ENCODE measurements at places on chromosomes 2 and 18. TPM values are rescaled to one million over a fixed set of nuclear protein-coding genes. Genes with fewer than 3 reads are reported as not detected.
A peak's percentile ranks its signal among the peaks of the same experiment; 100 is the strongest.

The SIX3 gene
- 1.2 TPM for total RNA-seq

The GPR45 gene
- total RNA-seq: 0.30 TPM

GRCh38 chr2:230227216-230227615, 1.7 kb downstream of the SP140 start:
- no peak for DNase-seq
- peaks cover 6% of the 10 kb centered on the region for H3K4me1 ChIP-seq
- H3K27me3 ChIP-seq: no peaks in the 10 kb centered on the region
- no peaks in the 10 kb centered on the region for H3K36me3 ChIP-seq

- DNase-seq: peak; percentile 84
- peaks cover 34% of the 10 kb centered on the region for H3K4me1 ChIP-seq
- H3K27ac ChIP-seq: peak overlapping the region; percentile 42
- no peaks in the 10 kb centered on the region for H3K36me3 ChIP-seq
These were observed 50.2 kb upstream of the MRPL33 start for GRCh38 chr2:27721335-27721734.

The FAM110C gene
- 20.3 TPM for total RNA-seq

GRCh38 chr2:199431746-199432213, 26.0 kb downstream of the SATB2 start:
- no peaks in the 10 kb centered on the region for H3K27me3 ChIP-seq
- H3K27ac ChIP-seq: peak overlapping the region; percentile 75
- H3K4me1 ChIP-seq: peaks cover 45% of the 10 kb centered on the region
- H3K4me3 ChIP-seq: peak overlapping the region; percentile 17
- H3K36me3 ChIP-seq: no peaks in the 10 kb centered on the region
- peak; percentile 58 for DNase-seq

GRCh38 chr2:120988700-120989511, 253.2 kb downstream of the GLI2 start:
- no peak overlapping the region for H3K27ac ChIP-seq
- H3K27me3 ChIP-seq: no peaks in the 10 kb centered on the region
- H3K36me3 ChIP-seq: no peaks in the 10 kb centered on the region
- DNase-seq: no peak
- no peaks in the 10 kb centered on the region for H3K4me1 ChIP-seq

- no peaks in the 10 kb centered on the region for H3K36me3 ChIP-seq
- H3K4me1 ChIP-seq: no peaks in the 10 kb centered on the region
- no peak for DNase-seq
- H3K27me3 ChIP-seq: no peaks in the 10 kb centered on the region
- H3K27ac ChIP-seq: no peak overlapping the region
These were observed 306.1 kb downstream of the NOL4 start for GRCh38 chr18:33918571-33918970.

DNA sequence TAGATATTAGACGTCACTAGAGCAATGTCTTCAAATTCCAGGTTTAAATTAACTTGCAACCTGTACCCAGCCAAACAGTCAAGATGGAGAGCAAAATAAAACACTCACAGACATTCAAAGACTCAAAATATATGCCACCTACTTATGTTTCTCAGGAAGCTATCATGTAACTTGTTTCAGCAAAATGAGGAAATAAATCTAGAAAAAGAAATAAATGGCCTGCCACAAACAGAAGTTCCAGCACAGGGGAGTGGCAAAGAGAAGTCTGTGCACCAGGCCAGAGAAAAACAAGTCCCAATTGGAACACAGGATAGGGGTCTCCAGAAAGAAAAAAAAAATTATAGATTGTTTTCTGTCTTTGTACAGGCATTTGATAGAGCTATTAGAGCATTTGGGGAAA, 96.7 kb downstream of the LRP2 start:
- H3K27me3 ChIP-seq: no peaks in the 10 kb centered on the region
- H3K4me3 ChIP-seq: no peak overlapping the region
- H3K36me3 ChIP-seq: no peaks in the 10 kb centered on the region
- H3K4me1 ChIP-seq: 0 out of 2 replicates have a peak, but pooled peaks cover 2% of the 10 kb centered on the region

The LRRC30 gene
- total RNA-seq: not detected

GRCh38 chr18:36176711-36177110, 10.6 kb upstream of the MOCOS start:
- no peaks in the 10 kb centered on the region for H3K4me1 ChIP-seq
- no peaks in the 10 kb centered on the region for H3K27me3 ChIP-seq
- H3K27ac ChIP-seq: no peak overlapping the region
- DNase-seq: no peak
- no peak overlapping the region for H3K4me3 ChIP-seq
- peaks cover 28% of the 10 kb centered on the region for H3K36me3 ChIP-seq

GRCh38 chr2:102540882-102541281, 67.9 kb downstream of the SLC9A4 start:
- no peaks in the 10 kb centered on the region for H3K4me1 ChIP-seq
- DNase-seq: no peak
- H3K27me3 ChIP-seq: no peaks in the 10 kb centered on the region

DNA sequence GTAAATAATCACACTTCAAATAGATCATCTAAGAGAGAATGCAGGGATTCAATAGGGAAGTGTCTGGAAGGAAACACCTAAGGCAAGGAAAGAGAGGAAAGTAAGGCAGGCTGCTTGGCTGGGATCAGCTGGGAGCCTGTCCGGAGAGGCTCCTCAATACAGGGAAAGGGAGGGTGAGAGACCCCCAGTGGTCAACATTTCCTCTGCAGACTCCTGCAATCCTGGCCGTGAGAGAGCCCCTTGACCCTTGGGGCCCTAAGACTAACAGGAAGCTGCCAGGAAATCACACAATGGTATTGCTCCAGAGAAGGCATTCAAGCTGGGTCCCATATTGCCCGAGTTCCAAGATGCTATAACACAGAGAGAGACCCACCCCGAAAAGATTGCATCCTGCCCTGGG, 549.4 kb downstream of the NYAP2 start:
- no peak overlapping the region for H3K4me3 ChIP-seq
- no peaks in the 10 kb centered on the region for H3K4me1 ChIP-seq
- no peaks in the 10 kb centered on the region for H3K27me3 ChIP-seq
- H3K36me3 ChIP-seq: no peaks in the 10 kb centered on the region

Data from HCT116 (cell line).